ENCODE measurements at places on chromosomes 1 and 21.

DNA sequence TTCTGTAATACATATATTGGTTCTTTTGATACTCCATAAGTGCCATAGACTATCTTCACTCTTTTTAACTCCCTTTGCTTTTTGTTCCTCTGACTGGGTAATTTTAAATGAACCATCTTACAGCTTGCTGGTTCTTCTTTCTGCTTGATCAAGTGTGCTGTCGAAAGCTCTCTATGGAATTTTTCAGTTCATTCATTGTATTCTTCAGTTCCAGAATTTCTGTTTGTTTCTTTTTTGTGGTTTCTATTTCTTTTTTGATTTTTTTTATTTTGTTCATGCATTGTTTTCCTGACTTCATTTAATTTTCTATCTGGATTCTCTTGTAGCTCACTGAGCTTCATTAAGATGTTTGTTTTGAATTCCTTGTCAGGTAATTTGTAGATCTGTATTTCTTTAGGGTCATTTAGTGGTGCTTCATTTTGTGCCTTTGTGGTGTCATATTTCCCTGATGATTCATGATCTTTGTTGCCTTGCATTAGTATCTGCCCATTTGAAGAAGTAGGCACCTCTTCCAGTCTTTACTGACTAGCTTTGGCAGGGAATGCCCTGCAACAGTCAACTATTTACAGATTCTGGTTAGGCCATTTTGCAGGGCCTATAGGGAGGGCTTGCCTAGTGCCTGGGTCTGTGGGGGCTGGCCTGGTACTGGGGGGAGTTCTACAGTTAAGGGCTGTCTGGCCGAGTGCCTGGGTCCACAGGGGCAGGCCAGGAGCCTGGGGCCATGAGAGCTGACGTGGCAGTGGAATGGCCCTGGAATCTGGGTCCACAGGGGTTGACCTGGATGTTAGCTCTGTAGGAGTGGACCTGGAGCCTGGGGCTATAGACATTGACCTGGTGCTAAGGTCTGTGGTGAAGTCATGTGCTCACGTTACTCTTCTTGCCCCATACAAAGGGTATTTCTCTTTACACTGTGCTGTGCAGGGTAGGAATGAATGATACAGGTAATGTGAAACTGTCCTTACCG, 89.7 kb downstream of the MAGI3 start:
- DNase-seq: no peak

GRCh38 chr1:3024019-3024418, 2.8 kb downstream of the ACTRT2 start:
- DNase-seq: no peak

DNA sequence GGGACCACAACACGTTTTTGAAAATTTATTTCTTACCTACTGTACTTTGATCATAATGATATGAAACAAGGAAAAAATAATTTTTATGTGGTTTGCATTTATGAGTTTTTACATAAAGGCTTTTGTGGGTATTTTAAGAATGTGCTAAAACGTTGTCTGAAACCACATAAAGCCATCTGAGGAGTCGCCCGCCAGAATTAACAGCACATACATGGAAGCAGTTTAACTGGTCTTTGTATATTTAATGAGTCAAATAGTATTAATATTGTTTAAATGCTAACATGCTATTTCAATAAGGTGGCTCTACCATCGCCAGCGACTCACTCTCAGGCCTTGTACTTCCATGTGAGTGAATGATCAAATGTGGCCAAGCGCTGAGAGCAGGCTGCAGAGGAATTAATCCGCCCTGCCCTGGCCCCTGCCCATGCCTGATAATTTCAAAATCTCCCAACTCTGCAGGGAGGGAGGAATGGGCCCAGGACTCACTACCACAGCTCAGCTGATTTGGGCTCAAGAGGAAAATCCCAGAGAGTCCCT, 49.6 kb downstream of the SLC66A1 start:
- no peak for DNase-seq

DNA sequence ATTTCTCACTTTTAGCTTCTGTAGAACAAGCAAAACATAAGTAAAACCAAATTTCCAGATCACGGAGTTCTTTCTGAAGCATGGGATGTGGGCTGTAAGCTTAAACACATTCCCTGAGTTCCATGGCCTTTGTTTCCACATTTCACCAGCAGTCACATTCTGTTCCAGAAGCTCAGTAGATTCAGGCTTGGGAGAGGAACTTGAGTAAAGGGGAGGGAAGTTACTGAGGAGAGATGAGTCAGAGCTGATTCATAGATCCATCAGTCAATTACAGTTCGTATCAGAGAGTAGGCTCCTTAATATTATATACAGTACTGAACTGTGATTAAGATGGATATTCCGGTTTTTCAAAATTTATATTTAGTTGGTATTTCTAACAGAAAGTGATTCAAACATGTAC, 614.3 kb downstream of the NCAM2 start:
- no peak for DNase-seq

DNA sequence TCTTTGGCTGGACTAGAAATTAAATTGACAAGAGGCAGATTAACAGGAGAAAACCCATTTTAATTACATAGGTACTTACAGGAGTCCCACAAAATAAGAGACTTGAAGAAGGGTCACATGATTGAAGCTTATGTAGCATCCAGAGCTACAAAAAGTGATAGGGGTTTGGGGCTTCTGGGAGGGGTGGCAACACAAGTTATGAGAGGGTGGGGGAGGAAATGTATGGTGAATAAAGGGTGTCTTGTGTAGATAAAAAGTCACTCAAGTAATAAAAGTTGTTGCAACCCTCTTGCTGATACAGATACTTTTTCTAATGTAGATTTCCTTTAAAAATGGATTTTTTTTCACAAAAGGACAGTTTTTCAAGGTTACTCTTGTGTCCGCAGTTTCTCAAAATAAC, 24.0 kb downstream of the USP25 start:
- no peak for DNase-seq
